Activated T-cell treated with anti-CD3 and anti-CD28 coated beads for 4 hours (primary cell): ENCODE measurements at places on chromosomes 4 and X.

DNA sequence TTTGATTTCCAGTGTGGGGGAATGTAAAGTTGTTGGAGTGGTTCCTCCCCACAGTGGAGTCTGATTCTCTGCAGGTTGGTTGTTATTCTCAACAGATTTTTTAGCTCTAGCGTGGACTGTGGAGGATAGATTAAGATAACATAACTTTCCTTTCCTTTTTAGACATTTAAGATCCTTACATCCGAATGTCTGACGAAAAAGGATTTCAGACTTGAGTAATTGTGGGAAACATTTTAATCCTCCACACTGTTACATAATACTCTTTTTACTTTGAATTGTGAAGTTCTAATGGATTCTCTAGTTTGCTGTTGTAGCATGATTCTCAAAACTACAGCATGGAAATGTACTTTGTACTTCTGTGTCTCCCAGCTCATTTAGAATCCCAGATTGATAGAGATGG lies 107.8 kb downstream of the ARHGAP10 start:
- no peak for DNase-seq

DNA sequence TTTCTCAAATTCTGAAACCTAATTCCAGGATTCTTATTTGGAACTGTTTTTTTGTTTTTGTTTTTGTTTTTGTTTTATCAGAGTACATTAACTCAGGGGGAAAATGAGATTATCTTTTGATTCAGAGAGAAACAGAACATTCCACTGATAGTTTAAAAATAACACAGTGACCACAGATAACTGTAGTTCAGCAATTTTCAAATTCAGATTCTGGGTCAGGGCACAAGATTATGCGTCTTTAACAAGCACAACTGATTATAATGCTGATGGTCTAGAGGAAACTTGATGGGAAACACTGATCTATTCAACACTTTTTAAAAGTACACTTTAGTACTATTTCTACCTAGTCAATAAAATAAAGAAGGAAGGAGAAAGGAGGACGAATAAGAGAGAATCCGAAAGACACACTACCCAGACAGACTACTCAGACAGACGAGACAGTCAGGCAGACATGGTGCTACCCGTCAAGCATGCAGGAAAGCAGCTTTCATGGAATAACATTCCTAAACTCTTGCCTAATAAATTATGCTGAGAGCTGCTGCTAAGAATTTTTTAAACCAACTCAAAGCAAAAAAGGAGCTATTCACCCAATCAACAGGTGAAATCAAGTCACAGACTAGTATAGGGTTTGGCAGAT lies 59.0 kb downstream of the APBB2 start:
- DNase-seq = no peak

- no peak for DNase-seq
These were observed 325.2 kb downstream of the CAMK2D start for GRCh38 chr4:113436360-113436759.

- no peak for DNase-seq
These were observed 657 bp downstream of the TCEAL8 start for GRCh38 chrX:103254171-103254824.

- DNase-seq = no peak
These were observed 73.2 kb downstream of the CBLL2 start for GRCh38 chrX:22345884-22346283.

DNA sequence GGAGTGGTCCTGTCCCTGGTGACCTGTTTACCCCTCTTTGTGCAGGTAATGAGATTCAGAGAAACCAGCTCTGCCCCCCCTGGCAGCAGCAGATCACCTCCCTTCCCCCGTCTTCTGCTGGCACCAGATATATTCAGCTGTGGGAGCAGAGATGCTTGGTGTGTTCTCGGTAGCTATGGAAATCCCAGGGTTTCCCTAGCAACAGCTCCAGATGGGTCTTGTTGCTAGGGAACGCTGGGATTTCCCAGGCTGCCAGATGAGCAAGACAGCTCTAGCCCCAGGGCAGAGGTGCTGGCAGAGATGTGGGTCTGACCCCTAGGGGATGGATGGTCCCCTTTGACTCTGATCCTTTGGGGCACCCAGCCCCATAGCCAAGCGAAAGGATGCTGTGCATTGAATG lies 20.2 kb downstream of the CETN2 start:
- DNase-seq = no peak

DNA sequence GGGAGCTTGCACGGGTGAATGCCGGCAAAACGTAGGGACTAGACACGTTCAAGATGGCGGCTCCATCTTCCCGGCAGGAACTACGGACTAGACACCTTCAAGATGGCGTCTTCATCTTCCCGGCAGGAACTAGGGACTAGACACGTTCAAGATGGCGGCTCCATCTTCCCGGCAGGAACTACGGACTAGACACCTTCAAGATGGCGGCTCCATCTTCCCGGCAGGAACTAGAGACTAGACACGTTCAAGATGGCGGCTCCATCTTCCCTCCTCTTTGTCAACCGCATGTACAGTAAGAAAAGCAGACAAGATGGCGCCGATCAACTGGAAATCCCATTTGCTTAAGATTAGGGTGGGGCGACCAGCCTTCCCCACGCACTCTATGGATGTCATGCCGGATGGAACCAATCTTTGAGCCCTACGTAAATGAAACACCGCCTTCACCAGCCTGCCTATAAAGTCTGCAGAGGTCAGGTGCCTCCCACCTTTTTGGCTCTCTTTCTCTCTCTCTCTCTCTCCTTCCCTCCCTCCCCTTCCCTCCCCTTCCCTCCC lies 222.4 kb downstream of the CRLF2 start:
- DNase-seq = no peak

DNA sequence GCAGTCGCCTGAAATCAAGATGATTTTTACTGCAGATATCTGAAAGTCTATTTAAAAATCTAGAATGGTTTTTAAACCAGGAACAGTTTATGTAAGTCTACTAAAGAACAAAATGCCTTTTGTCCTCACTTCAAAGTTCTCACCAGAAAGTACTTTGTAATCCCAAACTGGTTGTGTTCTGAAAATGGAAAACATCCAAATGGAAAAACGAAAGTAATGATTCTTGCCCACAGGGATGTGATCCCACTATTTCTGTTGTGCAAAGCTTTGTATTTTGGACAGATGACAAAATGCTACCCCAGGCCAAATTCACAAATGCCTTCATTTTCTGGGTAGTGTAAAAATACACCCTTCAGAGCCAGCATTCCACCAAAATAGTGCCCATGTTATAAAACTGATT lies 265.5 kb upstream of the FTHL17 start:
- DNase-seq = no peak

DNA sequence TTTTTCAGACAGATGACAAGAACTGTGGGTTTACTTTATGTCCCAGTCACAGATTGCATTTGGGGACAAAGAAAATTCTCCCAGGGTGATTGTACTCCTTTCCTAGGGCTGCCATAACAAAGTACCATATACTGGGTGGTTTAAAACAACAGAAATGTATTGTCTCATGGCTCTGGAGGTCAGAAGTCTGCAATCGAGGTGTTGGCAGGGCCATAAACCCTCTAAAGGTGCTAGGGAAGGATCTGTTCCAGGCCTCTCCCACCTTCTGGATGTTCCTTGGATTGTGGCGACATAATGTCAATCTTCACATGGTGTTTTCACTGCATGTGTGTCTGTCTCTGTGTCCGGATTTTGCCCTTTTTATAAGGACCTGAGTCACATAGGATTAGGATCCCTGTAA lies 12.3 kb downstream of the GEMIN8 start:
- DNase-seq = no peak

DNA sequence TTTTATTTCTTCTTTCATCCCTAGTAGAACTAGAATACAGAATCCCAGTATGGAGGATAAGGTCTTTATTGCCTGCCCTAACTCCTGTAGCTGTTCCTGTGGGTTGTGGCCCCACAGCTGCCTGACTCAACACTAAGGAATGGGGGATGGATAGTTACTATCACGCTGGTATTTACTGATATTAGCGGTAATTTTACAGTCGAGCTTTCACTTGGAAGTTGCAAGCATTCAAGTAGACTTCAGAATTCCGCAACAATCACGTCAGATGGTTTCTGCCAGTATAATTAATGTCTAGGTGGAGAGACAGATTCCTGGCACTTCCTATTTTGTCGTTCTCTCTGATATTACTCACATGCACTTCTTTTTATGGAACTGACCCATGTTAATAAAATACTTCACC lies 489.8 kb downstream of the PABPC4L start:
- no peak for DNase-seq
